ENCODE measurements at places on chromosomes 6 and 20. TPM values are rescaled to one million over a fixed set of nuclear protein-coding genes. Genes with fewer than 3 reads are reported as not detected.

Gene ZBTB12
- 60.8 TPM for total RNA-seq

Gene ARFGEF3
- 0.30 TPM for total RNA-seq

Gene DEFB118
- not detected for total RNA-seq

DNA sequence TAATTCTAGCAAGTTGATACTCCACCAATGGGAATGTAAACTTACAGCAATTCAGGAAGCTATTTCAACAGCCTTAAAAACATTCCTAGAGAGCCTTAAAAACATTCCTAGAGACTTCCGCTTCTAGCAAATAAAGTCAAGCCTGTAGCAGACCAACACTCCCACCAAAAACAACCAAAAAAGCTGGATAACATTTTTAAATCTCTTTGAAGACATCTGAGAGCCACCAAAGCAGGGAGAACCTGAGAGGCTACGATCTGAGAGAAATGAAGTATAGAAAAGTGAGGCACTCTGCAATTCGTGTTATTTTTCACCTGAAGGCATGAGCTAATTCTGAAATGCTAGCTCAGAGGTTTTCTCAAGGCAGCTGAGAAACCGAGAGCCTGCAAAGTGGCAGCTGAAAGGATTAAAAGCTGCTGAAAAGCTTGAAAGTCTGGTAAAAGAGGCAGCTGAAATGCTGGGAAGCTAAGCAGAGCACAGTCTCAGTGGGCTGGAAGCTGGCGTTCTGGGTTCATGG, 20.9 kb downstream of the GPR63 start:
- no peak for DNase-seq

- no peak for DNase-seq
Measured at GRCh38 chr6:73314577-73315492, 39.2 kb downstream of the DPPA5 start.

DNA sequence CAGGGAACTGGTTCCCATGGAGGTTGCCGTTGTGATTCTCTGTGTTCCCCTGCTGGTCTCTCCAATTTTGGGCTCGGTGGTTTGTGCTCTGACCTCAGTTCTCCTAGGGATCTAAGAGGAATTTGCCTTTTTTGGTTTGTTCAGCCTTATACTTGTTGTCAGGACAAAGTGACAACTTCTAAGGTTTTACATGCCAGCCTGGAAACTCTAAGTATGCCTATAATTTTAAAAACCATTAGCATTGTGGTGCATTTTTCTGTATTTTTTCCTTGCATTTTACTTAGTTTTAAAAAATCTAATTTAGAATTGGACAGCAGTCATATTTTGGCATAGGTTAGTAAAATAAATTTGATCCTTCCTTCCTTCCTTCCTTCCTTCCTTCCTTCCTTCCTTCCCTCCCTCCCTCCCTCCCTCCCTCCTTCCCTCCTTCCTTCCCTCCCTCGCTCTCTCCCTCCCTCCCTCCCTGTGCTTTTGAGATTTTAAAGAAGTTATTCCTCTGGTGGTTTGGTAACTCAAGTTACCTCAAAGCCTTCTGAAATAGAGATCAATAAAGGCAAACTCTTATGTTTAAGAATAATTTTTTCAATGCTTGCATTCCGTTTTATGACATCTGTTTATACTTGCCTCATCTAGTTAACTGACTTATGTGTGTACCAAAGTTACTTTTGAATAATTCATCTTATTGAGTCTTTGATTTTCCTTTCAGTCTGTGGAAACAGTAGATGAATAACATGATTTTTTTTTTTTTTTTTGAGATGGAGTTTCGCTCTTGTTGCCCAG, 141.3 kb upstream of the RGS17 start:
- DNase-seq: no peak

- no peak for DNase-seq
Measured at GRCh38 chr20:19453410-19453809, 241.0 kb downstream of the SLC24A3 start.

DNA sequence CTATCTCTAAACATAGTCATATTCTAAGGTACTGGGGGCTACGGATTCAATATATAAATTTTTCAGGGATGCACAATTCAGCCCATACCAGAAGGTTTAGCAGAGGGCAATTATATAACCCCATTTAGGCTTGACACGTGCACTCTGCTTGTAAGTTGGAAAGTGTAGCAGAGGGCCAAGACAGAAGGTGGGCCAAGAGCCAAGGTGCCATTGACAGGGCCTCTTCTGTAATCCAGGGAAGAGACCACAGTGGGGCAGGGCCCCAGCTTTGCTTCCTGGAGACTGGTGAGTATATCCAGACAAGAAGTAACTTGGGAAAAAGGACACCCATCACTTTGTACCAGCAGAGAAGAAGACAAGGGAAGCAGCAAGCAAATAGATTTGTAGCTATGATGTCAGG, 672.4 kb upstream of the MARCKS start:
- no peak for DNase-seq
